PC-3 (cell line): ENCODE measurements at places on chromosomes 7 and 10. TPM values are rescaled to one million over a fixed set of nuclear protein-coding genes. Genes with fewer than 3 reads are reported as not detected.

The SLC26A5 gene
- total RNA-seq: 0.29 and 0.86 TPM in 2 replicates

The VTI1A gene
- total RNA-seq: 18.1 and 33.1 TPM in 2 replicates

The OR2A12 gene
- not detected in 2 replicates for total RNA-seq

The TMEM236 gene
- total RNA-seq: 0.04 TPM in 1 of 2 replicates, not detected in the other

The OR2A42 gene
- 0.40 TPM in 1 of 2 replicates, not detected in the other for total RNA-seq

The GPR26 gene
- total RNA-seq: not detected in 2 replicates

The TMEM140 gene
- 0.52 TPM in 1 of 2 replicates, not detected in the other for total RNA-seq

The PRXL2A gene
- total RNA-seq: not detected in 2 replicates

The AMPH gene
- not detected in 2 replicates for total RNA-seq

The EPHB4 gene
- total RNA-seq: 104 and 150 TPM in 2 replicates

The INMT gene
- not detected in 2 replicates for total RNA-seq
